ENCODE measurements at places on chromosomes 3 and 15. TPM values are rescaled to one million over a fixed set of nuclear protein-coding genes. Genes with fewer than 3 reads are reported as not detected.

- peak; percentile 93 for DNase-seq
Measured at GRCh38 chr3:105598042-105598796, 231.5 kb downstream of the ALCAM start.

The IL20RB gene
- total RNA-seq = 0.57 TPM

- DNase-seq = peak; percentile 75
Measured at GRCh38 chr3:111676211-111677006, 81.3 kb upstream of the ZBED2 start.

GRCh38 chr3:143060906-143061305 lies 58.7 kb upstream of the CHST2 start:
- DNase-seq = no peak

The PCYT1A gene
- total RNA-seq = 89.4 TPM

The SLITRK3 gene
- not detected for total RNA-seq

The SMAD6 gene
- total RNA-seq = 2.4 TPM

- DNase-seq = peak; percentile 74
Measured at GRCh38 chr3:10008588-10009344, 17.5 kb upstream of the FANCD2 start.

- DNase-seq = no peak
Measured at GRCh38 chr3:124364317-124365020, 365.8 kb upstream of the UMPS start.

DNA sequence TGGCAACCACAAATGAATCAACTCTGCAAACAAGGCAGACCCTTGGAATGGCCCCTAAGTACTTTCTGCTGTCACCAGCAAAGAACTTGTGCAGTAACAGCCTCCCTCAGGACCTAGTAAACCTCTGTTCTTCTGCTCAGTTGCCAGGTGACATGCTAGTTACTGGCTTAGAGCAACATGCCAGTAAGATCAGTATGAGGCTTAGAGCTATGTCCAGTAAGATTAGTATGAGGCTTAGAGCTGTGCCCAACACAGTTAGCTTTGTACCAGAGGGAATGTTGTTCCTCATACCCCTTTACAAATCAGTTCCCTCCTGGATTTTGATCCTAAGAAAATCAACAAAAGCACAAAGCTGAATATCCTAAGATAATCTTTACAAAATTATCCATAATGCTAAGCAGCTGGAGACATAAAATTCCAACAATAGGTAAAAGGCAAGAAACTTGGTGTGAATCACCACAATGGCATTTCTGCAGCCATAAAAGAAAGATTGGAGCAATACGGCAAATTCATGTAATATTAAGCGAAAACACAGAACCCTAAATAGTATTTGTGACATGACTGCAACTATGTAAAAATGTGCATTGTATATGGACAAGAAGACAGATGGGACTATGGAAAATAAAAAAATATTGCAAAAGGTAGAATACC lies 107.3 kb upstream of the LPP start:
- no peak for DNase-seq

The TTLL13 gene
- not detected for total RNA-seq

DNA sequence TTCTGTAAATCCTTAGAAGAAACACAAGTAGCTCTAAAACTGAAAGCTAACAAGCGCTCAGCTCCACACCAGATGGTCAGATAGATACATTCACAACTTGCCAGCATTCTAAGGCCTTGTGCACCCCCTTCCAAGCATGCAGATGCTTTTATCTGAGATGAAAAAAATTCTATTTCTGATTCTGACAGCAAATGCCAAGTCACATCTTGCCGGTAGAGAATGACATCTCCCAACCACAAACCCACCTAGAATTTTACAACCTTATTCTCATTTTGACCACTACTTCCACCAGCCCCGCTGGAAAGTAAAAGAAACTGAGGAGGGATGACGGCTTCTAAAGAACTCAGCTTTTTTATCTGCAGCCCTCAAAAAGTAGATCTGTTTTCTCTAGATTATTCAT lies 57.7 kb downstream of the SUMF1 start:
- DNase-seq = no peak

GRCh38 chr3:163071713-163072112 lies 1575.1 kb downstream of the OTOL1 start:
- peak; percentile 70 for DNase-seq

DNA sequence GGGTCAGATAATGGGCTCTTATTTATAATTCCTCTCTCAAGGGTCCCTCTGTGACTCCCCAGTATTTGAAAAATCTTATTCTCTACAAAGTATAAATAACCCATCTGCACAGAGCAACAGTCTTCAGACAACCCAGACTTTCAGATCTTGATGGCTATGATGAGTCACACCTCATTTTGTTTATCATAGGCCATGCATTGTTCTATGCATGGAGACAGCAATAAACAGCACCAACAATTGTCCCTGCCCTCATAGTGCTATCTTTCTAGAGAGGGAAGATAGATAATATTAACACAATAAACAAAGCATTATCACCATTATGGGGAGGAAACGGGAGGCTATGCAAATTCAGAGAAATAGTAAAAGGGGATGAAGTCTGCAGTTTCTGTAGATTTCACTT lies 13.4 kb downstream of the FHIT start:
- DNase-seq = no peak

- DNase-seq = peak; percentile 21
Measured at GRCh38 chr15:48244921-48245320, 38.8 kb downstream of the SLC12A1 start.

DNA sequence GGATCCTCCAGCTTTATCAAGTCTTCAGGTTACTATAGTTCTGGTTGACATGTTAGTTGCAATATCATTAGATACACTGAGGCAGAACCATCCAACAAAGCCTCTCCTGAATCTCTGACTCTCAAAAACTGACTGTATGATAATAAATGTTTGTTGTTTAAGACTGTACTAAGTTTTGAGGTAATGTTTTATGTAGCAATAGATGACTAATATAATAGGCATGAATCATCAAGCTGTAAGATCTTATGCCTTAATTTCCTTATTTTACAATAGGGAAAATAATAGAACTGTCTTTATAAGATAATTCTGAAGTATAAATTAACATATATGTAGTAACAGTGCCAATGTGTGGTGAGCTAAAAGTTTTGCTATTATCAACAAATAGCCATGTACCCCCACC lies 88.9 kb upstream of the TBC1D5 start:
- DNase-seq = peak; percentile 35

GRCh38 chr3:151724576-151725562 lies 8.9 kb upstream of the AADACL2 start:
- DNase-seq = no peak

- DNase-seq = no peak
Measured at GRCh38 chr3:5673521-5673920, 486.0 kb downstream of the EDEM1 start.

- DNase-seq = no peak
Measured at GRCh38 chr15:91254766-91255165, 154.7 kb downstream of the SV2B start.

DNA sequence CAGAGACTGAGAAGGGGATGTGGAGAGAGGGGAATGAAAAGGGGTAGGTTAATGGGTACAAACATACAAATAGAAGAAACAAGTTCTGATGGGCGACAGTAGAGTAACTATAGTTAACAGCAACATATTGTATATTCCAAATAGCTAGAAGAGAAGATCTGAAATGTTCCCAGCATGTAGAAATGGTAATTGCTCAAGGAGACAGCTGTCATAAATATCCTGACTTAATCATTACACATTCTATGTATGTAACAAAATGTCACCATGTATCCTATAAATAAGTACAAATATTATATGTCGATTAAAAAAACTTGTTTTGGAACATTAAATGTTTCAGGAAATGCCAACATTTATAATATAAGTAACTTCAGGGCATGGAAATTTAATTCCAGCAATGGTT lies 23.3 kb downstream of the FMN1 start:
- DNase-seq = no peak

GRCh38 chr3:173588556-173588955 lies 191.0 kb downstream of the NLGN1 start:
- no peak for DNase-seq

GRCh38 chr3:137612291-137612690 lies 151.8 kb upstream of the SOX14 start:
- DNase-seq = no peak

The ECE2 gene
- not detected for total RNA-seq
